Ureter (tissue), 1 donor: ENCODE measurements at places on chromosomes 1 and 21.

DNA sequence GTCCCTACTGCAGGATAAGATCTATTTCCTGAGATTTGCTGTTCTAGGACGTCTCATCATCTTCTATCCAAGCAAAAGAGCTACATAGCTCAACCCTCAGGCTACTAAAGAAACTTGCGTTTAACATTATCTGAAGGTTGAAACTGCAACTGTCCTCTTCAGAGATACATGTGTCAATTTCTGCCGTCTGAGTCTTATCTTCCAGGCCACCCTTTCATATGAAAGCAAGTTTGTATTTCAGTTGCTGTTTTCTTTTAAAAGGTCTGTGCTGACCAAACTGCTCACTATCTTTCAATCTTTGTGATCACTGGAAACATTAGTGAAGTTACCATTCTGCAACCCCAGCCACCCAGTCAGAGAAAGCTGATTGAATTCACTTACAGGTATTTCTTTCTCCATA lies 108.6 kb upstream of the RAB3GAP2 start:
- DNase-seq = no peak

DNA sequence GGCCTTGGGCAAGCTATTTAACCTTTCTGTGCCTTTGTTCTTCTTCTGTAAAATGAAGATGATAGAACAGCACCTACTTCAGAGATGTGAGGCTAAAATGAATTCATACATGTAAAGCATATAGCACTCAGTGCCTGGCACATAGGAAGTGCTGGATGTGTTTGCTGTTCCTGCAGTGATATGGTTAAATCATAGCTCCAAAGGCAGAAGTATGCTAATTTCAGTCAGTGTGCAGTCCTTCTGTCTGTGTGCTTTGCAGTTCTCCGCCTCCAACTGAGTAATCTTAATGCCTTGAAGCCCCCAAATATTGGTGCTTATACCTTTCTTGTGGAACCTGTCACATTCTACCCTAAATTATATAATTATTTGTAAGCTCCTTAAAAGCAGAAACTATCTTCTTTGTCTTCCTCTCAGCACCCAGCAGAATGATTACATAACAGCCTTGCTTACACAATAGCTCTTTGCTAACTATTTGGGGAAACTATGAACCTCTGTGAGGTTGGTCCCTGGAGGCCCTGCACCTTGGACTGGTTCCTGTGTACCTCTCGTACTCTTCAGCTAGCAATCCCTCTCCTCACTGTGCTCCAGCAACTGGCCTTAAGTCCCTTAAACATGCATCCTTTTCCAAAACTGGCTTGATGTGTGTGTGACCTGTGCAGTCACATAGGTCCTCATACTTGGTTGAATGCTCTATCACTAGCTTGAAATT lies 57.0 kb upstream of the CACYBP start:
- no peak for DNase-seq

GRCh38 chr1:20105856-20106255 lies 13.5 kb downstream of the PLA2G2D start:
- DNase-seq = no peak

DNA sequence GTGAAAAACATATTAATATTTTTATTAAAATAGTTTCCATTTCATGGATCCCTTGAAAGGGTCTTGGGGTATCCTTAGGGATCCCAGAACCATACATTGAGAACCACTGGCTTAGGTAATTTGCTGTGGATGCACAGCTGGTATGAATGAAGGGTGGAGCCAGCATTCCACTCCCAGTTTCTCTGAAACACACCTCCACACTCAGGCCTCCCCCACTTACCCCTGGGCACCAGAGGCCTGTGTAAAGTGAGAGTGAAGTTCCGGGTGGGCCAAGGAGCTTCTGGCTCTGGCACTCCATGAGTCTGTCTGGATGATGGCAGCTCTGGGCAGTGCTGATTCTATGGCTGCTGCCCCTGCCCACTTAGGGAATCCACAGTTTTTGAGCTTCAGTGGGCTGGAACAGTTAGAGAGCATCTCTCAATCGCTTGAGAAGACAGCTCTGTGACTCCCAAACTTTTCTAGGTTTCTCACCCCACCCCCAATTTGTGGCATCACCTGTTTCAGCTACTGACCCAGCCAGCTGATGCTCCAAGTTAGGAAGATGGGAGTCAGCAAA lies 57.8 kb upstream of the CD1D start:
- no peak for DNase-seq

DNA sequence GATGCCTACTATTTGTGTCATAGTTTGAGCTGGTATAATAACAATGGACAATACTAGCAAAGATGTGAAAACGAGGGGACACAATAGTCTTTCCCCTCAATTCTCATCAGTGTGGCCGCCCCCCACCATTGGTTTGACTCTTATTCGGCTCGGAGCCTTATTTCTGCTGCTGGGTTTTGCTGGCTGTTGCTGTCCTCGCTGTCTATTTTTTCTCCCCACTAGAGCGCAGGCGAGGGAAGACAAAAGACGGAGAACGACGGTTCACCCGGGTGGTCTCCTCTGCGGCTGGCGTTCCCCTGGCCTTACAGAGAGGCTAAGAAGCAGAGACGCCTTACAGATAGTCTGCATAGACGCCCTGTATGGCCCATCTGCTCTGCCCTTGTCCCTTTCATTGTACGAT lies 19.4 kb downstream of the CLIC6 start:
- DNase-seq = no peak

DNA sequence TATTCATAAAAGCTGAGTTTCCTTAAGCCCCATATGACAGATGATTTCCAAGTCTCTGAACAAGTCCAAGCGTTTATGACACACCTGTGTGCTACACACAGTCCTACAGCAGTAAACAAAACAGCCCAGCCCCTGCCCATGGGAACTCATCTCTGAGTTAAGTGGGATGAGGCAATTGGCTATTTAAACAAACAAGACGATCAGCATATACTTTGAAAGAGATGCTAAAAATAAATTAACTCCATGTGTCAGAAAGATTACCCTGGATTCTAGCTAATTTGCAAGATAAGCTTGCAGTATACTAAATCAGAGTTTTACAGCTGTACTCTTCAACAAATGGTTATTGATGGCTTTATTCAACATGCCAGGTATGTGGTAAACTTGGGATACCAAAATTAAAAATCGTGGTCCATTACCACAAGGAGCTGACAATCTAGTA lies 7.0 kb downstream of the PSMG1 start:
- DNase-seq = no peak
